Fibroblast of lung (primary cell): ENCODE measurements at places on chromosomes 3 and 15. TPM values are rescaled to one million over a fixed set of nuclear protein-coding genes. Genes with fewer than 3 reads are reported as not detected.

DNA sequence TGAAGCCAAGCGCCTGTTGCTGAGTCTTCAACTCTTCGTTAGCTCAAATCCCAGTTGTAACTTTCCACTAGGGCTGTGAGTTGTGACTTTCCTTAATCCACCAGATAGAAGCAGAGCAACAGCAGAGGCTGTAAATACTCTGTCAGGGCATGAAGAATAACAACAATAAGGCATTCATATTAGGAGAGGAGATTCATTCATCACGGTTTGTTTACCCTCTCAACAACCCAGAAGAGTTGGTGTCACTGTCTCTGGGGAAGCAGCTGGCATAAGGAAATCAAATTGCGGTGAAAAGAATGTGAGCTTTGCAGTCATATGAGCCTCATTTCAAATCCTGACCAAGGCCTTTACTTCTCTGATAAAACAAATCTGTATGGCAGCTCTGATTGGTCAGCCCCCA is 184.8 kb downstream of the SHQ1 start:
- H3K4me1 ChIP-seq = no peaks in the 10 kb centered on the region
- no peak for DNase-seq
- no peaks in the 10 kb centered on the region for H3K27me3 ChIP-seq
- no peaks in the 10 kb centered on the region for H3K36me3 ChIP-seq
- no peak overlapping the region for H3K27ac ChIP-seq

GRCh38 chr3:56630966-56631365 is 52.1 kb downstream of the TASOR start:
- no peak for DNase-seq
- no peaks in the 10 kb centered on the region for H3K27me3 ChIP-seq
- no peak overlapping the region for H3K4me3 ChIP-seq

DNA sequence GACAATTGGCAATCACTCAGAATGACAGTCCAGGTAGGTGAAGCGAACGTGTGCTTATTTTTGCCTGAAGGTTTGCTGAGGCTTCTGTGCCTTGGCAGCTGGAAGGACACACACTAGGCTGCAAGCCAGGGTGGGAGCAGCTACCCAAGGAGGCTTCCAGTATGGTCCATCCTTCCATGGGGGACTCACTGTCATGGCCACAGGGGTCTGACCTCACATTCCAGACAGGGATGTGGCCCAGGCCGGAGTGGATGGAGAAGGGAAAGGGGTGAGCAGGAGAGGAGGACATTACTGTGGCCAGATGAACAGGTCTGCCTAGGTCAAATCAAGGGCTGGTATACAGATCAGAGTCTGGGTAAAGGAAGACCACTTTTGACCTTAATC is 247.7 kb downstream of the ADAMTS17 start:
- peak; percentile 58 for DNase-seq
- no peak overlapping the region for H3K27ac ChIP-seq
- no peak overlapping the region for H3K4me3 ChIP-seq
- no peaks in the 10 kb centered on the region for H3K27me3 ChIP-seq
- H3K4me1 ChIP-seq = no peaks in the 10 kb centered on the region

Gene RYR3
- 0.17 and 0.26 TPM in 2 replicates for total RNA-seq

Gene LRRC31
- total RNA-seq = not detected in 2 replicates

Gene HCLS1
- total RNA-seq = 0.51 and 0.66 TPM in 2 replicates
